ENCODE measurements at places on chromosomes 3 and 15.

DNA sequence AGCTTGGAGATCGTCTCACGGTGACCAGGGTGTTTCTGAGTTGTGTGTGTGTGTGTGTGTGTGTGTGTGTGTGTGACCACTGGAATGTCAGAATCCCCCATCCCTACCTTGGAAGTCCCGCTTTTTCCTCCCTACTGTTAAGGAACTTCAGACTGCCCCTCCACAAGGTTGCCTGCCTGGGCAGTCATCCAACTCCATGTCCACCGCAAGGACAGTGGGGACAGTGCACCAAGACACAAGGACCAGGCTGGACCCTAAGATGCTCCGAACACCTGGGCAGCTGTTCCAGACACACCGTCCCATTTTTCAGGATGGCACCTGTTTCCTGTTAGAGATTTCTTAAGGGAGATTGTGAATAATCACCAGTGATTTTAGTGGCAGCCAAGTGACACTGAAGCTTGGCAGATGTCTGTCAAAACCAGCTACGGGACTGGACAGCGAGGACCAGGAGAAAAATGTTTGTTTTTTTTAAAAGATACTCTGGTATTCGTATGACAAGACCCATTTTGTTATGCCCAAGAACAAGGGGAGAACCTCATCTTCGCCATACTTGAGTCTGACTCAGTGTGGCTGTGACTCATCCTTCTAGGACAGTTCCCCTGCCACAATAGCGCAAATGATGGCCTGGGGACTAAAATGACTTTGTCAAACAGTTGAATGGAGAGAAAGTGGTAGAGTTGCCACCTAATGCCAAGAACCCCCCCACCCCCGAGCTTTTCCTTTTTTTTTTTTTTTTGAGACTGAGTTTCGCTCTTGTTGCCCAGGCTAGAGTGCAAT lies 15.5 kb downstream of the PAQR9 start:
- no peak for DNase-seq

DNA sequence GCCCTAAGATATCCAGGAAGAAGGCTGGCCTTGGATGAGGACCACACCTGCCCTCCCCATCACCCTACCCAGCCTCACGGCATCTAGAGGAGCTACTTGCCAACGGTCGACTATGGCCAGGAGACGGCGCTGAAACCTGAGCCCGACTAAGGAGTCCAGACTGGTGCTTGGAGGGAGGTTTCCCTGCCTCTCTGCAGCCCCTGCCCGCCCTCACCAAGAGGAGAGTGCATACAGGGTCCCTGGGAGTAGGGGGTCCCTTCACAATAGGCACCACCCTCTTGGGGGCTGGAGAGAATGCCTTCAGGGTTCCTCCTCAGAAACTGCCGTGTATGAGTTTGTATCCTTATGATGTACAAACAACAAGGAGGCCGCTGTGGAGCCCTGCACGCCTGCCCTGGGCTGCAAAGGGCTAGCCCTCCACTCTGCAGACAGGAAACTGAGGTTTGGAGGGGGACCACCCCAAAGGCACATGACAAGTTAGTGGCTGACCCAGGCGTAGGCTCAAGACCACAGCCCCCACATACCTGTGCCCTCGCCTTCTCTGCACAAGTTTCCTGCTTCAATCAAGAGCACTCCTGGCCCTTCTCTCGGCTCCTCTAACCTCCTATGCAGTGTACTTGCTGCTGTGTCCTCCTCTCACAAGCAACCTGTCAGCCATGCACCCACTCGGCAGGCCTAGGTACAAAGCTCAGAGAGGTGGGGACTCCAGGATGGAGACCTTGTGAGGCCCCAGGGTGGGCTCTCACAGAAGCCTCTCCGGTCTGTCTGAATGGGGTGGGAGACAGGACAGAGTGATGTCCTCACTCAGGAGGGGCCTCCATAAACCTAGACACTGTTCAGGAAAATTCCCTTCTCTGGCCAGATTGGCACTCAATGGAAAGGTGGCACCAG lies 7.4 kb downstream of the KLF15 start:
- DNase-seq: no peak

DNA sequence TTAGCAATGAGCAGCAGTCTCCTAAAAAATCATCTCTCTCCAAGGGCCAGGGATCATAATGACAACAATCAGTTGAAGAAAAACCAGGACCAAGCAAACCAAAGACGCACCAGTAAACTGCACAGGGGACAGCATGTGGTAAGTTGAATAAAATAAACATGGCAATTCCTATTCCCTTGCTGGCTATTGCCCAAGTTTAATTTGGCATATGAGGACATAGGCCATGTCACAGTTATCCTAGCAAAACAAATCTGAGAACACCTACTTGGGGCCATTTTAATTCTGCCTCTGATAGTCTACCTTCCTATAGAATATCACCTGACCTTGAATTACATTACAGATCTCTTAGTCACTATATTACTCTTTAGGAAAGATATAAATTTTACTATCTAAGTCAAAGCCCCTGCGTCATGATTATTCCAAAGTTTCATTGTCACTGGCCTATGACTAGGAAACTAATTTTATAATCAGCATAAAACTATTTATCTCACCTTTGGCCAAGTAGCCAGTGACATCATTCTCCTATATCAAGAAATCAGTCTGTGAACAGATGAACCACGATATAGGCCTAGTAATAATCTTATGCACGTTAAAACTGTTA lies 23.0 kb downstream of the AP3S2 start:
- DNase-seq: no peak

DNA sequence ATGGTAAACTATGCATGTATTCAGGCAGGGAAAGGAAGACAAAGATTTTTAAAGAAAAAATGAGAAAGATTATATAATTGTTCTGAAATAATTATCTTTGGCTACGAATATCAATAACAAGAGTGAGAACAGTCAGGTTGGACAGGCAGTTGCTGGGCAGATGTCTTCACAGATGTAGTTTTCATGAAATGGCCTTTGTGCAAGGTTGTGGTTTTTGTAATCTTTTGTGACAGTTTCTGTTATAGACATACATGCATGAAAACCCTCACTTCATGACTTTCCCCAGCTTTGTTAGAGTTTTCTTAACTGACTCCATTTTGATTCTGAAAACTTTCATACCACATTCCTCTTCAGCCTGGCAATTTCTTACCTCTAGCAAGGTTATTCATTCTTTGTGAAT lies 34.9 kb upstream of the SLC25A36 start:
- DNase-seq: no peak
